Activated CD4-positive, alpha-beta T cell treated with anti-CD3 and anti-CD28 coated beads, Interleukin-2, amount 10 ng/mL, durations not matched to agents 24 days and 14 days (primary cell): ENCODE measurements at places on chromosomes 12 and 14. TPM values are rescaled to one million over a fixed set of nuclear protein-coding genes. Genes with fewer than 3 reads are reported as not detected.

TMCC3 gene
- total RNA-seq = 0.02 TPM in 1 of 2 replicates, not detected in the other

OR6C2 gene
- not detected in 2 replicates for total RNA-seq

CAPS2 gene
- 0.54 and 1.5 TPM in 2 replicates for total RNA-seq

BATF gene
- 175 and 178 TPM in 2 replicates for total RNA-seq

DIO2 gene
- total RNA-seq = not detected in 2 replicates

AQP6 gene
- not detected in 2 replicates for total RNA-seq

ZC2HC1C gene
- 0.82 and 1.6 TPM in 2 replicates for total RNA-seq

NDRG2 gene
- 1.9 and 2.3 TPM in 2 replicates for total RNA-seq

DNA sequence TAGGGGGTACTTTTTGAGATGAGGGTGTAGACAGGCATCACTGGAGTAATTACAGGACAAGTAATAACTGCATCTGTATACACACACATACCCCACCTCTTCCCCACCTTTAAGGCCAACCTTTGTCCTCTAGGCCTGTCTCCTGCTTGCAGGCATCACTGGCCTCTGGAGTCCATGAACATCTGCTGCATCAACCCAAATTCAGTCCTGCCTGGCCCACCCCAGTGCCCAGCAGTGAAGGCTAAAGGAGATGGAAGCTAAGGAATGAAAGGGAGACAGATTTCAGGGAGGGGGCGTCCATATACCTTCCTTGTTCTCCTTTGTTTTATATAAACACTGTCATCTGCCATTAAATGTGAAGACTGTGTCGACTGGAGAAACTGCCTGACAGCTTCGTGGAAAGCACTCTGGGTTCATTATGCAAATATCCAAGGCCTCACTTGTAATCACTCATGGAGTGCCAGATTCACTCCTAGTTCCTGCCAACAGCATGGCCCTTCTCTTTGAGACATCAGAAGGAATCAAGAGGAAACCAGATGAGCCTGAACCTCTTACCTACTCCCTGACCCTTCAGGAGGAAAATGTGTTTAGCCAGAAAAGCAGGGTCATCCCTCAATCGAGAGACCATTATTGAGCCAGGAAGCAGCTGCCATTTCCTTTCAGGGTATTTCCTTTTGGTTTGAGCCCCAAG lies 64.4 kb downstream of the SERPINA3 start:
- no peaks in the 10 kb centered on the region for H3K36me3 ChIP-seq
- no peak overlapping the region for H3K27ac ChIP-seq
- H3K4me3 ChIP-seq = no peak overlapping the region
- no peak for DNase-seq
- H3K27me3 ChIP-seq = no peaks in the 10 kb centered on the region

GRCh38 chr14:95250140-95250769 lies 69.5 kb downstream of the CLMN start:
- DNase-seq = no peak
- peaks cover 11% of the 10 kb centered on the region for H3K27me3 ChIP-seq
- no peak overlapping the region for H3K4me3 ChIP-seq
- peaks cover 1% of the 10 kb centered on the region for H3K36me3 ChIP-seq
- no peak overlapping the region for H3K27ac ChIP-seq

DNA sequence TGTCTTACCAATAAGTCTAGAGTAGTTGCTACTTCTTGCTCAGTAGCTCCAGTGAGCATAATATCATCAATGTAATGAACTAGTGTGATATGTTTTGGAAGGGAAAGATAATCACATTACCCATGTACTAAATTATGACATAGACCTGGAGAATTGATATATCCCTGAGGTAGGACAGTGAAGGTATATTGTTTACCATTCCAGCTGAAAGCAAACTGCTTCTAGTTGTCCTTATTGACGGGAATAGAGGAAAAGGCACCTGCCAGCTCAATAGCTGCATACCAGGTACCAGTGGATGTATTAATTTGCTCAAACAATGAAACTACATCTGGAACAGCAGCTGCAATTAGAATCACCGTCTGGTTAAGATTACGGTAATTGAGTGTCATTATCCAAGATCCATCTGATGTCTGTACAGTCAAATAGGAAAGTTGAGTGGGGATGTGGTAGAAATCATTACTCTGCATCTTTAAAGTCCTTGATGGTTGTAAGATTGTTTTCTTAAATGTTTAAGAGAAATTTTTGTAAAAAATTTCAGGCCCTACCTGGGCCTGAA lies 100.0 kb upstream of the ARHGAP5 start:
- H3K27ac ChIP-seq = no peak overlapping the region
- H3K36me3 ChIP-seq = no peaks in the 10 kb centered on the region
- DNase-seq = no peak

DNA sequence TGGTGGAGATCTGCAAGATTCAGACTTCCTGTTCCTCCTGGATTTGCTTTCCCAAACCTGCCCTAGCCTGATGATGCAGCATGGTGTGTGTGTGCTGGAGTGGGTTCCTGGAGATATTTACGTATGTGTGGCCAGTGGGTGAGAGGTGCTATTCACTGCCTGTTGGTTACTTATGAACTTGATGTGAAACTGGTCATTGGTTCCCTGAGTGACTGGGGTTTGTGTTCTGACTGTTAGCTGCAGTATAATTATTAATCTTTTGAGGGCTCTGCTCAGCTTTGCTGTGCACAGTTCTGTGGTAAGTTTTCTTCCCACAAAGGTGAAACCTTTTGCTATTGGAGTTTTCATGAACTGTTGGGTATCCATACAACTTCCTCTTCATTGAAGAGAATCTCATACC lies 541.8 kb upstream of the FBXO33 start:
- DNase-seq = no peak
- H3K4me3 ChIP-seq = no peak overlapping the region
- H3K27me3 ChIP-seq = no peaks in the 10 kb centered on the region
- no peak overlapping the region for H3K27ac ChIP-seq

DNA sequence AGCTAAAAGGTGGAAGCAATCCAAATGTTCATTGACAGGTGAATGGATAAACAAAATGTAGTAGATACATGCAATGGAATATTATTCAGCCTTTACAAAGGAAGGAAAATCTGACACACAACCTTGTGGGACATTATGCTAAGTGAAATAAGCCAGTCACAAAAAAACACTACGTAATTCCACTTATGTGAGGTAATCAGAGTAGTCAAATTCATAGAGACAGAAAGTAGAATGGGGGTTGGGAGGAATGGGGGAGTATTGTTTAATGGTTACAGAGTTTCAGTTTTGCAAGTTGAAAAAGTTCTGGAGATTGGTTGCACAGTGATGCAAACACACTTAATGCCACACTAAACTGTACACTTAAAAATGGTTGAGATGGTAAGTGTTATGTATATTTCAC lies 62.8 kb downstream of the LIN52 start:
- peak overlapping the region; percentile 64 for H3K27ac ChIP-seq
- no peak for DNase-seq
- no peaks in the 10 kb centered on the region for H3K27me3 ChIP-seq
- peaks cover 14% of the 10 kb centered on the region for H3K4me1 ChIP-seq
- H3K4me3 ChIP-seq = no peak overlapping the region
- H3K36me3 ChIP-seq = peaks cover 9% of the 10 kb centered on the region

GRCh38 chr12:58924652-58925051 lies 4.3 kb upstream of the LRIG3 start:
- H3K4me1 ChIP-seq = peaks cover 2% of the 10 kb centered on the region
- H3K27ac ChIP-seq = no peak overlapping the region
- DNase-seq = no peak
- no peaks in the 10 kb centered on the region for H3K36me3 ChIP-seq
- no peak overlapping the region for H3K4me3 ChIP-seq

- no peak overlapping the region for H3K4me3 ChIP-seq
- no peaks in the 10 kb centered on the region for H3K4me1 ChIP-seq
- DNase-seq = no peak
- no peak overlapping the region for H3K27ac ChIP-seq
Observed at GRCh38 chr14:104545942-104546501, 33.5 kb upstream of the C14orf180 start.

GRCh38 chr14:103326078-103326477 lies 8.0 kb upstream of the EIF5 start:
- peaks cover 17% of the 10 kb centered on the region for H3K27me3 ChIP-seq
- H3K4me1 ChIP-seq = no peaks in the 10 kb centered on the region

DNA sequence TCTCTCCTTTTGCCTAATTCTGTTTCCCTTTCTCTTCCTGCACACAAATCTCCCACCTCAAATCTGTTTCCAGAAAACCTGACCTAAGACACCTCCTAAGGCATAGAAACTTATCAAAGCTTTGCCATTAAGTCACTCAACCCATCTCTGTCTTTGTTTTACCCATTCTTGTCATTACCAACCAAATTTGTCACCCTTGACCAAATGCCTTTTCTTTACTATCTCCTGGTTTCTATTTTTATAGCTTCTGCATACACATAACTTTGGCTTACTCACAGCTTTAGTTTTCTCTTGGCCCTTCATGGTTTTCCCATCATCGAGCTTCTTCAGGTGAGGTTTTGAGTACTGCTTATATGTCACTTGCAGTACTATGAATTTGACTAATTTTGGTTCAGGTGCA lies 184.2 kb downstream of the BCAT1 start:
- H3K27ac ChIP-seq = peak overlapping the region; percentile 3
- no peaks in the 10 kb centered on the region for H3K36me3 ChIP-seq
- DNase-seq = no peak
- H3K27me3 ChIP-seq = no peaks in the 10 kb centered on the region
- peaks cover 4% of the 10 kb centered on the region for H3K4me1 ChIP-seq
- H3K4me3 ChIP-seq = no peak overlapping the region

DNA sequence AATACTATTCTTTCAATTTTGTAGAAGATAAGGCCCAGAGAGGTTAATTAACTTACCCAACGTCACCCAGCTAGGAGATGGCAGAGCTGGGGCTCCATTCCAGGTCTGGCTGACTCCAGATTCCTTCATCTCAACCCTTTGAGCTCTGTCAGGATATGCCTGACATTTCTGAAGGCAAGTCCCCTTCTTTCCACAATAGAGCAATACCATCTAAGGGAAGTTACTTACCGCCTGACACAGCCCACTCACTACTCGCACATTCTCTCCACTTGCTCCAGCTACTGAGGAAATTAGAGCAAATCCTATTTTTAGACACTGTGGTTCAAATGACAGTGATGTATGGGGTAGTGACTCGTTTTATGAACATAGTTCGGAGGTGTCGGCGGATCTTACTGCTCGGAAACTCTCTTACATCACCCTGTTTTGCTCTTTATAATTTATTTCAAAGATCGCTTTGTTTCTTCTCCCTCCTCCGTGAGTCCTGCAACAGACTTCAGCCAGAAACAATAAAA lies 2.0 kb upstream of the WSCD2 start:
- peaks cover 34% of the 10 kb centered on the region for H3K27me3 ChIP-seq
- H3K4me1 ChIP-seq = no peaks in the 10 kb centered on the region
- H3K36me3 ChIP-seq = no peaks in the 10 kb centered on the region
- no peak overlapping the region for H3K4me3 ChIP-seq
- no peak overlapping the region for H3K27ac ChIP-seq

DNA sequence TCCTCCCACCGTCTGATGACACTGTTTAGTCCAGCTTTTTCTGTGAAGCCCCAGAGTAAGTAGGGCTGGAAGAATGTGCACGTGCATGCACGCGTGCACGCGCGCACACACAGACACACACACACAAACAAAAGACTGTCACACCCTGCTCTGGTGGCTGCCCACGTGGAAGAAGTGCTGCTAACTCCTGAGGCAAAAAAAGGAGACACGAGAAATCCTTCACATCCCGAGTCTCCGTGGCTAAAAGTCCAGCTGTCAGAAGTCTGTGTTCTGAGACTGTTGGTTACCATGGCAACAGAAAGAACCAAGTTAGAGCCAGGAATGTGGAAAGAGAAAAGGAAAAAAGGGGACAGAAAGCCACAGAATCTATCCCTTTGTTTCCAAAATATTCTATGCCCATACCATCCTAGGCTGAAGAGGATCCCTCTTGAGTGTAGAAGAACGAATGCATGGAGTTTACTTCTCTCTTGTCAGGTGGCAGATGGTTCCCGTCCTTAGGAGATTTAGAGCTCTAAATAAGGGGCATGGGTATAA lies 1.6 kb upstream of the C12orf71 start:
- H3K4me3 ChIP-seq = no peak overlapping the region
- peaks cover 2% of the 10 kb centered on the region for H3K4me1 ChIP-seq
- H3K27ac ChIP-seq = no peak overlapping the region
- DNase-seq = no peak

- no peaks in the 10 kb centered on the region for H3K36me3 ChIP-seq
- DNase-seq = no peak
- peaks cover 8% of the 10 kb centered on the region for H3K27me3 ChIP-seq
- H3K27ac ChIP-seq = no peak overlapping the region
- H3K4me3 ChIP-seq = no peak overlapping the region
Observed at GRCh38 chr12:64916411-64917261, 92.2 kb downstream of the TBC1D30 start.

DNA sequence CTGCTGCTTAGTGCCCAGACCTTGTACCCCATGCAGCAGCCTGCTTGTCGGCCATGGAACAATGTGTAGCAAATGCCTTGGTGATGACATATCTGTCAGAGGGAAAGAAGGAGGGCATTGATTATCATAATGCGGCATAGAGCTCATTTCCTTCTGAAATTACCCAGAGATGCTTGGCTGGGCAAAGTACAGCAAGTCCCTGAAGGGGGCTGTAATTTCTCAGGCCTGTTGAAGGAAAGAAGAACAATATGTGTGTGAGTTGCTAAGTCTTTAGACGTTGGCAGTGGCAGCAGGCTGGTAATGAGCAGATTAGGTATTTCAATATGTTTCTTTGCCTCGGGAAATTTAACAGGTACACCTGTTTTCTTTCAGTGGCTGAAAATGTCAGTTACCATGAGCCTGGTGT lies 128.6 kb downstream of the CRADD start:
- no peak for DNase-seq
- H3K4me1 ChIP-seq = peaks cover 19% of the 10 kb centered on the region
- no peak overlapping the region for H3K27ac ChIP-seq
- no peak overlapping the region for H3K4me3 ChIP-seq

DNA sequence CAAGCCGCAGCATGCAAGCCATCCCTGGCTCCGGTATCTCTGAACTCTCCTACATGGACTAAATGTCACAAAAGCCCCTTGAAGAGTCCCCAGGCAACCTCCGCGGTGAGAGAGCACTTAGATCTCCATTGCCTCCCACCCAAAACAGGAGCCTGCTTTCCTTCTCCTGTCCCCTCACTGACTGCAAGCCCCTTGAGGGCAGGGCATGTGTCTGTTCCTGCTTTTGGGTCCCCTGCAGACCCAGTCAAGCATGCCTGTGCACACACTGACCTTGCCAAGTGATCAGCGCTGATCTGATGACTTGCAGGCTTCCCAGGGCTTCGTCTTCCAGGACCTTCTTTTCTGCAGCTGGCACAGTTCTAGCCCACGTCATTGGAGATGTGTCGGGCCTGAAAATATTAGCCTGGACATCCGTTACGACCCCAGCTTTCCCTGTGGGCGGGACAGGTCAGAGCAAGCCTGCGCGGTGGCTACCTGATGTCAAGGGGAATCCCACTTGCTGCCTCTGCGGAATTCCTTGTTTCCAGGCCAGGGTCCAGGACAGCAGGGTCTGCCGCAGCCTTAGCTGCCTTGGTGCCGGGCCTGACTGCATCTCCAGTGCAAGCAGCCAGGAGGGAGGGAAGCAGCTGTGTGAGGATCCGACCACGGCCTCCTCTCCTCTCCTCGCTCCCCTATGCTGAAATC lies 92.5 kb downstream of the FBXL14 start:
- no peak for DNase-seq
- H3K4me1 ChIP-seq = peaks cover 9% of the 10 kb centered on the region
- no peaks in the 10 kb centered on the region for H3K36me3 ChIP-seq
- no peak overlapping the region for H3K27ac ChIP-seq
- H3K4me3 ChIP-seq = no peak overlapping the region
- H3K27me3 ChIP-seq = peaks cover 30% of the 10 kb centered on the region
